Activated T-cell treated with anti-CD3 and anti-CD28 coated beads, Interleukin-2, amount 50 U/mL, for 24 hours (primary cell): ENCODE measurements at places on chromosomes 7 and 10.

- DNase-seq, result no peak
Measured at GRCh38 chr7:25288556-25289307, 60.4 kb upstream of the NPVF start.

DNA sequence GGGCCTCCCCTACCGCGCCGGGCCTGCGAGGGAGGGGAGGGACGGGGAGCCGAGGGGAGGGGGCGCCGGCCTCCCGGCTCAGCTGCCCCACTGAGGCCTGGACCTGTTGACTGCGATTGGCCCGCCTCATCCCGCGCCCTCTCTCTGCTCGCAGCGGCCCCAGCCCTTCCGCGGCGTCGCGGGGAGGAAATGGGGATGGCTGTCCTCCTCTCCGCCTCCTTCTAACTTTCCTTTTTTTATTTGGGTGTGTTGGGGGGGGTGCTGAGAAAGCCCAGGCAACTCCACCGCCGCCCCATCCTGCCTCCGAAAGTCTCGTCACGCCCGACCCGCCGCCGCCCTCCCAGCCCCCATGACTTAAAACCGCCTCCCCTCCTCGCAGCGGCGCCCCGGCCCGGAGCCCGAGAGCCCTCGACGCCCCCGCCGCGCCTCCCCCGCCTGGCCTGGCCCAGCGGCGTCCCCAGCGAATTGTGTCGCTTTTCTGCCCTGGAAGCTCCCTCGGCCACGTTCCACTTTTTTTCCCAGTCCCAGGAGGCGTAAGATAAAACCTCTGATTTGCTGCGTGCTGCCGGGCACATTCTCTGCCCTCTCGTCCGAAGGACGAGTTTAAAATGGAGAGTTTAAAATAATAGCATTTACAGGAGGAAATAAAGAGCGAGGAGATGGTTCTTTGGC, 842 bp upstream of the SKIDA1 start:
- peak; percentile 82 for DNase-seq

DNA sequence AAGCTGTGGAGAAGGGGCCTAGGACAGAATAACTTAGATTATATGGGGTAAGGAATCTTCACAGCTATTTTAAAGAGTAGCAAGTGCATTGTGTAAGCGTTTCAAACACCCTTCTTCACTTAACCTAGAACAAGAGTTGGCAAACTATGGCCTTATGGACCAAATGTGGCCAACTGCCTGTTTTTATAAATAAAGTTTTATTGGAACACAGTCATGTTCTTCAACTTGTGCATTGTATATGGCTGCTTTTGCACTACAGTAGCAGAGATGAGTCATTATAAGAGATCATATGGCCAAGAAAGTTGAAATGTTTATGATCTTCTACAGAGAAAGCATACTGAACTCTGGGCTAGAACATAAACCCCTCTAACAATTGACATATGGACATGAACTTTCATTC, 187.8 kb downstream of the ETV1 start:
- DNase-seq, result no peak

GRCh38 chr10:1048349-1048731, 579 bp downstream of the IDI1 start:
- DNase-seq, result no peak

GRCh38 chr7:41439515-41439879, 263.4 kb downstream of the INHBA start:
- no peak for DNase-seq

GRCh38 chr7:20152511-20152910, 64.7 kb downstream of the MACC1 start:
- no peak for DNase-seq

DNA sequence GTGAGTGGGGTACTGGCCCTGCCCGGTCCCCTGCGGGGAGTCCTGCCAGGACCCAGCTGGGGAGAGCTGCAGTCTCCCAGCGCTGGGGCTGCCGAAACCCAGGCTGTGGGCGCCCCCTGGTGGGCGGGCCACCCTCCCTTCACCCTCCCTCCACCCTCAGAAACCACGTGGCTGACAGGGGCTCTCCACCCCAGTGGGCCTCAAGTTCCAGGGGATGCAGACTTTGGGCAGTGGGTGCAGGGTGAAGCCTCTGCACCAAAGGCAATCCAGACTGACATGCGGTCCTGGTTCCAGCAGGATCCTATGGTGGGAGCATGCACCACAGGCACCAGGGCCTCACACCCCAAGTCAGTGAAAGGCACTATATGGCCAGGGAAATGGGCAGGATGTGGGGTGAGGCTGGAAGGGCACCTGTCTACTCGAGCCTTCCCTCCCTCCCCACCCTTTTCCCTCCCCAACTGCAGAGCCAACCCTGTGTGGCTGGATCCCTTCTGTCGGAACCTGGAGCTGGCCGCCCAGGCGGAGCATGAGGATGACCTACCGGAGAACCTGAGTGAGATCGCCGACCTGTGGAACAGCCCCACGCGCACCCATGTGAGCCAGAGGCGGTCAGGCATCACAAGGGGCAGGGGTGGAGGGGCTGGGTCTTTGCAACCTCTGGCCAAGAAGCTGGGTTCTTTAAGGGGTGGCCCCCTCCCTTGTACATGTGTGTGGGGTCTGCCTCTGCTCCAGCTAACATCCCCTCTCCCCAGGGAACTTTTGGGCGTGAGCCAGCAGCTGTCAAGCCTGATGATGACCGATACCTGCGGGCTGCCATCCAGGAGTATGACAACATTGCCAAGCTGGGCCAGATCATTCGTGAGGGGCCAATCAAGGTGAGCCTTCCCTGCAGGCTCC, 38.8 kb downstream of the PSAP start:
- DNase-seq, result peak; percentile 89
